ENCODE measurements at places on chromosomes 13 and 19.

GRCh38 chr19:33344573-33344925 is 29.0 kb upstream of the CEBPG start:
- DNase-seq: no peak

- no peak for DNase-seq
Observed at GRCh38 chr19:45785781-45786532, 3.7 kb upstream of the DMPK start.

- no peak for DNase-seq
Observed at GRCh38 chr13:21076253-21076652, 14.9 kb upstream of the LATS2 start.

DNA sequence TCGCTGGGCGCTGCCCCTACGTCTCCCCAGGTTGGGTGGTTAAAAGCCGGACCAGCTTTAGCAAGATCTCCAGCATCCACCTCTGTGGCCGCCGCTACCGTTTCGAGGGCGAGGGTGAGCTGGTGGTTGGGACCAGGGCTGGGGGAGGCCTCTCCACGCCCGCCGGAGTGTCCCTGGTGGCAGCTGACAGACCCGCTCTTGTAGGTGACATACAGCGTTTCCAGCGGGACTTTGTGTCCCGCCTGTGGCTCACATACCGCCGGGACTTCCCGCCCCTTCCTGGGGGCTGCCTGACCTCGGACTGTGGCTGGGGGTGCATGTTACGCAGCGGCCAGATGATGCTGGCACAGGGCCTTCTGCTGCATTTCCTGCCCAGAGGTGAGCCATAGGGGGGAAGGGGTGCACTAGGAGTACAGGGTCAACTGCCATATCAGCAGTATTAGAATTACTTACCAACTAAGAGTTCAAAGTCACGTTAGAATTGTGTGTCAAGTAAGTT is 1.1 kb downstream of the ATG4D start:
- DNase-seq: no peak

DNA sequence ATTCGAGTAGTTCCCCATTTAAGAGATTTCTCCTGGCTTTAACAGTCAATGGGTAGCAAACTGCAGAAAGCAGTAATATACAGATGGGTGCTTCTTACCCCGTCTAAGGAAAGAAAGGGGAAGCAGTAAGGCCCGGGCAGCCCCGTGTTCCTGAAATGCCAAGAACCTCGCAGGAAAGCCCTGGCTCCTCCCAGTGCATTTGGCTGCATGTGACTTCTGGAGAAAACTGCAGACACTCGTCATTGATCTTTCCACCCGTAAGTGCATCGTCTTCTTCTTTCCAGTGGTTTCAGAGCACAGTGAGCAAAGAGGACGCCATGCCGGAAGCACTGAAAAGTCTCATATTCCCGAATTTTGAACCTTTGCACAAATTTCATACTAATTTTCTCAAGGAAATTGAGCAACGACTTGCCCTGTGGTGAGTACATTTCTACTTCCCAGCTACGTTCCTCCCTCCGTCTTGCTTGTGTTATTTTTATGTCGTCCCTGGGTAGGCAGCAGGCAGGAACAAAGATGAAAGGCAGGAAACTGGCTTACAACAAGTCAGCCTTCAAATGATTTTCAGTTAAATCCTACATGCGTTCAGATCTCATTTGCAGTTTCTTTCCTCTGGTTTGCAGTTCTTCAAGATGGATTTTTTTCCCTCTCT is 165.2 kb downstream of the STK24 start:
- DNase-seq: no peak

DNA sequence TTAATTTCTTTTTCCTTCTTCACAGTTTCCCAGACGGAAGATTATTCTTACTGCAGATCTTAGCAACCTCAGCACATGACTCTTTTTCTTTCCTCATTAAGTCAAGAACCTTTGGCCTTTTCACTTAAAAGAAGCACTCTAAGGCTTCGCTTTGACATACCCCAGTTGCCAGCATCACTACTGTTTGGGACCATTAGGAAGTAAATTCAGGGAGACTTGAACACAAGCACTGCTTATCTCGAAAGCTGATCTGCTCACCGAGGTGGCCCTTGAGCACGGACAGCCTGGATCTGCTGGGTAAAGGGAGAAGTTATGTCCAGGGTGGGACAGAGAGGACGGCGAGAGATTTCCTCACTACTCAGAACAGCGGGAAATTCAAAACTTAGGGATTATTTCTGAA is 151.4 kb upstream of the RNF113B start:
- DNase-seq: no peak

Data from hepatic stellate cell (primary cell).